ENCODE measurements at places on chromosomes 13 and 19. TPM values are rescaled to one million over a fixed set of nuclear protein-coding genes. Genes with fewer than 3 reads are reported as not detected.

GRCh38 chr13:64753233-64754000, 2476.7 kb downstream of the PCDH9 start:
- DNase-seq = no peak

The LILRB1 gene
- not detected for total RNA-seq

- DNase-seq = no peak
Measured at GRCh38 chr13:34277936-34278335, 460.0 kb downstream of the RFC3 start.

The ZNF584 gene
- 10.1 TPM for total RNA-seq

The ZNF836 gene
- total RNA-seq = 21.6 TPM

- no peak for DNase-seq
Measured at GRCh38 chr13:99979453-99980200, 2.0 kb upstream of the ZIC2 start.

DNA sequence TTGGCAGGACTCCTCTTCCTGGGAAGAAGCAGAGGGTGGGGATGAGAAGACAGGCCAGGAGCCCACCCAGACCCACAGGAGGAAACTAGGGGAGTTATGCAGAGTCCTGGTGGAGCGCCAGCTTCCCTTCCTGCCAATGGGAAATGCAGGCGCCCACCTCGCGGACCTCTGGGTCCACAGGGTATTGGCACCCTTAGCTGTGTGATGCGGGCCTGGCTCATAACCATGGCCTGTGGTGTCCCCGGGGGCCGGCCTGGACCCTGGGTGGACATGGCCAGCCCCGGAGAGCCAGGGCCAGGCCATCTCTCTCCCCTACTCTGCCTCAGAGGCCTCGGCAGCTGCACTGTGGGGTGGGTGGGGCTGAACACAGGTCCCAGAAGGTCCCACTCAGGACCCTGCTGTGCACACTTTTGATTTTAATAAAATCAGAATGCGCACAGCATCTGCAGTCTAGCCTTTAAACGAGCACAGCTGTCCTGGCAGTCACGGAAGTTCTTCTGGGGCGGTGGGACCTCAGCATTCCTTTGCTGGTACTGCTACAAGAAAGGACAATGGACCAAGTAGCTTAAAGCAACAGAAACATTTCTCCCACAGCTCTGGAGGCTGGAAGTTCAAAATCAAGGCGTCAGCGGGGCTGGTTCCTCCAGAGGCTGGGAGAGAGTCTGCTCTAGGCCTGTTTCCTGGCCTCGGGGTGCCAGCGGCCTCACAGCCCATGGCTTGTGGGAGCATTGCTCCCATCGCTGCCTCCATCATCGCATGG, 1.8 kb downstream of the F10 start:
- DNase-seq = peak; percentile 51

GRCh38 chr19:19319732-19320360, 463 bp downstream of the SUGP1 start:
- DNase-seq = no peak

The ZNF583 gene
- total RNA-seq = 5.8 TPM

The KLHL26 gene
- total RNA-seq = 11.1 TPM

The PCDH9 gene
- total RNA-seq = 12.8 TPM

GRCh38 chr13:89746554-89746953, 1600.9 kb upstream of the MIR17HG start:
- DNase-seq = no peak

GRCh38 chr13:44810061-44810840, 179.0 kb downstream of the NUFIP1 start:
- no peak for DNase-seq

GRCh38 chr19:48186015-48186414, 15.5 kb downstream of the ZSWIM9 start:
- DNase-seq = no peak

DNA sequence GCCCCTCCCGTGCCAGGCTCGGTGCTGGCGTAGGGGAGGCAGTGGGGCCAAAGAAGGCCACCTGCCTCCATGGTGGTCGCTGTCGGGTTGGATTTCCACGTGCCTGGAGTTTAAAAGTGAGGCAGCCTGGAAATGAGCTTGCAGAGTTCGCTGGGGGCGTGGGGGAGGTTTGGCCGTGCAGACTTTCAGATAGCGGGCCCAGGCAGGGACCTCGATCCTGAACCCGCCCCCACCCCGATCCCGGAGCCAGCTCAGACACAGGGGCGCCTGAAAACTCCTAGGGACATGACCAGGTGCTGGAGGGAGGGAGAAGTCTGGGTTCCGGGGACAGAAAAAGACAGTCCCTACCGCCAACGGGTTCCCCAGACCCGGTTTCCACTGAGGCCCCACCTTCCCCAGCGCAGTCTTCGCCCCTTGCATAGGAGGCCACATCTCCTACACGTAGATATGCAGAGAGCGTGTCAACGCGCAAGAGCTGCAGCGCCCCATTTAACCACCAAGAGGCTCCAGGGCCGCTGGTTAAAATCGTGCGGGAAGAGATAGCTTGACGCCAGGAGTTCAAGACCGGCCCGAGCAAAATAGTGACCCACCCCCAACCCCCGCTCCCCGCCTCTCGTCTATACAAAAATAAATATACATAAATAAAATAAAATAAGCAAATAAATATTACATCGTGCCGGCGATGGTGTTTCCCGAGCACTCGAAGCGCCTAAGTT, 8.5 kb downstream of the CCDC8 start:
- no peak for DNase-seq

GRCh38 chr19:47305309-47305751, 4.3 kb upstream of the C5AR1 start:
- DNase-seq = peak; percentile 78

DNA sequence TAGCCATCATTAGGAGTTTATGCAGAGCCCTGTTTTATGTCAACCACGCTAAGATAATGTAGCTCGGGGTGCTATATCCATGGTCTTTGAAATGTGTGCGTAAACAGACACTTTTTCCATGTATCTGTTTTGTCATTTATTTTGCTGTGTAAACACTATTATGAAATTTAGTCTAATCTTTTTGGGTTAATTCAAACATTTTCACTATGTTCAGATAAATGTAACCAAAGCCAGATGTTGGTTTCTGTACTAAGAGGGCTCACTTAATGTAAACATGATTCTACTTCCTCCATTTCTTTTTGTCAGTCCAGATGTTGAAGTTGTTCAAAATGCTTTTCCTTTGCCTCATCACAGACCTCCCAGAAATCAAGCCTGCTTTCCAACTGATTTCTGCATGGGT, 499.5 kb upstream of the GPC6 start:
- DNase-seq = no peak

The RELB gene
- 8.4 TPM for total RNA-seq

The ZNF223 gene
- 10.0 TPM for total RNA-seq

GRCh38 chr19:6014551-6015135, 36.7 kb upstream of the RANBP3 start:
- no peak for DNase-seq

GRCh38 chr19:49906879-49907564, 10.3 kb upstream of the IL4I1 start:
- no peak for DNase-seq

DNA sequence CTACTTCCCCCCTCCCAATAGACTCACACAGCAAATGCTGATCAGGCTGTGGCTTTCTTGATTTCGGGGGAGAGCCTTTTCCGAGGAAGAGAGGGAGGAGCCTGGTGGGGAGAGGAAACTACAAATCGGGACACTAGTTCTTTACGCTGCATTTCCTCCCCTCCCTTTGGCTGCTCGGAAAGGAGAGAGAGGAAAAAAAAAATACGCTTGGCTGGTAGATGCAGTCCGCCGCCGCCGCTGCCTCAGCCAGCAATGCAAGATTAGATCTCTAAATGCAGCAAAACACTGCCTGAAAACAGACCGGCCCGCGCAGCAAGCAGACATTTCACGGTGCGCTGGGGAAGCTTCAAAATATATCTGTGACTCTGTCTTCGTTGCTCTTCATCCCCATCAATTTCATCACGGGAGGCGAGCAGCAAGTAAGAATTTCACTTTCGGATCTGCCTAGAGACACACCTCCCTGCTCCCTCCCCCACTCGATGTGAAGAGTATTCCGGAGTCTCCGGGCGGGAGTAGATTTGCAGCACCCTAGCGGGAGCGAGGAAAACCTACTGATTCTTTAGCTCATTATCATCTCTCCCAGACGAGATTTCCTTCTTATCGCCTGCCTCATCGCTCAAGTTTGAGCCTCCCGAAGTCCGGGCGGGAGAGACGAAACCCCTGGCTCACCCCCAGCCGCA, at the start of gene PCDH17:
Gene PCDH17, plus strand, starts transcription at position 149 of the 680 bp plus-strand sequence. CDS start 803 bp downstream, outside the sequence.
- DNase-seq = no peak

The VSTM2B gene
- total RNA-seq = not detected

DNA sequence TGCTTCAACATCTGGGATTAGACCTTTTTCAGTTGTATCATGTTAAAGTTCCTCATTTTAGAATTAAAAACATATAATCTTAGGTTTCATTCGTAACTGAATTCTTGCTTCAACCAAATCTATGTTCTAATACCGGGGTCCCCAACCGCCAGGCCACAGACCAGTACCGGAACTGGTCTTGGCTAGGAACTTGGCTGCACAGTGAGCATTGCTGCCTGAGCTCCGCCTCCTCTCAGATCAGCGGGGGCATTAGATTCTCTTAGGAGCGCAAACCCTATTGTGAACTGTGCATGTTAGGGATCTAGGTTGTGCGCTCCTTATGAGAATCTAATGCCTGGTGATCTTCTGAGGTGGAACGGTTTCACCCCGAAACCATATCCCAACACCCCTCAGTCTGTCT, 19.2 kb downstream of the ITM2B start:
- no peak for DNase-seq

DNA sequence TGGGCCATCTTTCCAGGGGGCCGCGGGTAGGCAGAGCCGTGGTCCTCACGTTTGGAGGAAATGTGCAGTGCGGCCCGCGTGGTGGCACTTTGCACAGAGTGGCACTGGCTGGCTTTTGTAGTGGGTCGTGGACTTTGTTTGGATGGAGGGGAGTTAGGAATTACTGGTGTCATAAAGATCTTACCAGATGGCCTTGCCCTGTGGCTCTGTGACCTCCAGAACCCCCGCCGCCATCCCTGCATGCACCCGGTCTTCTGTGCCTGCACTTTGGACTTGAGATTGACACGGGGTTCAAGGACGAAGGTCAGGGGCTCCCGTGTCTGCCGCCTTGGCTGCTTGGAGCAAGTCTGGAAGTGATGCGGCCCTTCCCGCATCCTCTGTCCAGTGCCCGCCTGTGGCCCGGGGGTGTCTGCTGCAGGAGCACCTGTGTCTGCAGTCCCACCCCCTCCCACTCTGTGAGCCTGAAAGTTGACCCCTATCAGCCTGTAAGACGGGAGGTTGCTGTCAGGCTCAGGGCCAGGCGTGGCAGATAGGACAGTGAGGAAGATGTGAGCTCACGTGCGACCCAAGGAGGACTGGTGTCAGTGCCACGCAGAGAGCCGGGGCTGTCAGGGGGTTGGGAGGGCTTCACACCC, 2.2 kb downstream of the GNA11 start:
- no peak for DNase-seq

GRCh38 chr13:29991343-29991742, 140.9 kb upstream of the UBL3 start:
- no peak for DNase-seq

GRCh38 chr13:75715601-75716523, 79.7 kb downstream of the LMO7 start:
- DNase-seq = no peak

GRCh38 chr19:34808566-34808965, 35.6 kb upstream of the ZNF599 start:
- DNase-seq = no peak

GRCh38 chr13:38452656-38453055, 103.0 kb downstream of the UFM1 start:
- DNase-seq = no peak

DNA sequence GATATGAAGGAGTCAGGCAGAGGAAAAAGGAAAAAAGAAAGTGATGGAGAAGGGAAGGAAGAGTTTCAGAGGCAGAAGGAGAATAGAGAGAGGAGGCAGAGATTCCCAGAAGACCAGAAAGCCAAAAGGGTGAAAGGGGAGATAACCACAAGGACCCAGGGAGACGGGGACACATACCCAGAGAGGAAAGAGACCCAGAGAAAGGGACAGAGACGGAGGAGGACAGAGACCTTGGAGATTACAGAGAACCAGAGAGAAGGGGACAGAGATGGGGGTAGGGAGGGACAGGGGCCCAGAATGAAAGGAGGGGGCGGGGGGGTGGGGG, 1.4 kb downstream of the PTH2 start:
- no peak for DNase-seq

The CEBPA gene
- 24.4 TPM for total RNA-seq

DNA sequence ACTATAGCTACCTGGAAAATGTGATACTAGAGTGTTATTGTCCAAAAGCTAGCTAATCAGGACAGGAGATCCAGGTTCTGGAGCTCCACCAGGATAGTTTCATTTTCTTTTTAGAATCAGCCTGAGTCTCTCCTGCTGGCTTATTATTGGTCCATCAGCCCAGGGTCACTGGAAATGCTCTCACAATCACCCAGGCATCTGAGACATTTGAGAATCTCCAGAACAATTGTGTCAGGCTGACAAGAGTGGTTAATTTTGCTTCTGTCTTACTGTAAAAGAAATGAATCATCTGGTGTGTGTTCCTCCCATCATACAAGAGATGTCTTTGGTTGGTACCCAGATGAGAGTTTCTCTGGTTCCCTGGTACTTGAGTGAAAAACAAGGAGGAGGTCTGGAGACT, 43.6 kb upstream of the ZNF681 start:
- DNase-seq = no peak

GRCh38 chr13:47661076-47661475, 340.0 kb downstream of the SUCLA2 start:
- no peak for DNase-seq

DNA sequence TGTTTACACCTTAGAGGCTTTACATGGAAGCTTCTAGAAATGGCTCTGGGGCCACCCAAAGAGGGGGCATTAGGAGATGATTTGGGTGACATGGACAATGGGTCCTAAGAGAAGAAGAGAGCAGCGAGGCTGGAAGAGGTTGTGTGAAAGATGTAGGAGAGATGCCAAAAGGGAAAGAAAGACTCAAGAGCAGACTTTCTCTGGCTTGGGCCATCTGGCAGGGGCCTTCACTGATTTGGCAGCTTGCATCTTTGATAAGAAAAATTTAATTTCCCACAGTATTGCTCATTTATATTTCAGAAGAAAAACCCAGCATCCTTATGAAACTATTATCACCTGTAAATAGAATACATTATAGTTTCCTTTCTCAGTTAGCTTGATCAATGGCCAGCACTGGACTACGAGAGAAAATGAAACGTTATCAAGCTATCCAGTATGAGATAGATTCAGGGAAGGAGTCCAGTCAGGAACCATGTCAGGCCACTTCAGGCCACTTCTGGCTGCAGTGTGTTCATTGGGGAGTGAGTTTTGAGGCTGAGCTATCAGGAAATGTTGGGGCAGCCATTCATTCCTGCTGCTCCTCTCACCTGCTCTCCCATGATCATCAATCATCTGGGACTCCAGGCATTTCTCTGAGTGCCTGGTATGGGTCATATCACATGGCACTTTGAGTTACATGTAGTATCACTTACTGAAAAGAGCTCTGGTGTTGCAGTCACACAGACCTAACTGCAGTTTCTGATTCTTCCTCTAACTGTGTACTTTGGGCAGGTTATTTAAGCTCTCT, 10.3 kb downstream of the SCEL start:
- DNase-seq = no peak

All from type B pancreatic cell (in vitro differentiated cells).